ENCODE measurements at places on chromosomes 3 and 15.

- no peak for DNase-seq
Observed at GRCh38 chr15:39180030-39180429, 400.8 kb upstream of the THBS1 start.

DNA sequence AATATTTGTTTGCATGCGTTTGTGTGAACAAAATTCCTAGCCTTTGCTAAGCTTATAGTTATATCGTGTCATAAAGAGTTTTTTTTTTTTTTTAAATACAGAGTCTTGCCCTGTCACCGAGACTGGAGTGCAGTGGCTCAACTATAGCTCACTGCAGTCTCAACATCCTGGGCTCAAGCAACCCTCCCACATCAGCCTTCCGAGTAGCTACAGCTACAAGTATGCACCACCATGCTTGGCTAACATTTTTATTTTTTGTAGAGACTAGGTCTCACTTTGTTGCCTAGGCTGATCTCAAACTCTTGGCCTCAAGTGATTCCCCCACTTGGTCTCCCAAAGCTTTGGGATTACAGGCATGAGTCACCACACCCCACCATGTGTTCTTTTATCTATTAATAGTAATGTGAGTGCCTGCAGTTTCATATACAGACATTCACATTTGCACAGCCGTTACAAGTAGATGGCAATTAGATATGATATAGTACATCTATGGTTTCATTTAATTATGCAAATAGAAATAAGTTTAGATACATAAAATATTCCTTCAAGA is 848.6 kb downstream of the PDCD6IP start:
- no peak for DNase-seq

DNA sequence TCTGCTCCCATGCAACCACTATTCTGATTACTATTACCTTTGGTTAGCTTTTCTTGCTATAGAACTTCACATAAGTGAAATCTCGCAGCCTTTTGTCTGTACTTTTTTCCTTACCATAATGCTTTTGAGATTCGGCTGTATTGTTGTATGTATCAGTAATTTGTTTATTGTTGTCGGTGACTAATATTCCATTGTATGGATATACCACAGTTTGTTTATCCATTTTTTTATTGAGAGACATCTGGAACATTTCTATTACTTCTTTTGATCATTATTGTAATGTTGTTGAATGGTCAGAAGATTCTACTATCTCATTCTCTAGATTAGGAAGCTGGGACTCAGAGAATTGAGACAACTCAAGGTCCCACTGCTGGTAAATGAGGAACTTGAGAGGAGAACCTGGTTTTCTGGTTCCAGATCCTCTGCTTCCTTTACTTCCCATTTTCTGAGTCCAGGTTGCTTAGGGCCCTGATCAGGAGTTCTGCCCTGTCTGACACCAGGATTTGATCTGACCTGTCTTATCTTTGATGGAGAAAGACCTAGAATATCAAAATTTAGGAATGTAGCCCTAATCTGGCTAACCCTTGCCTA is 18.2 kb upstream of the SPTSSB start:
- DNase-seq: no peak

- DNase-seq: no peak
Observed at GRCh38 chr3:109874896-109875708, 537.8 kb upstream of the DPPA4 start.
